Coronary artery (tissue), 2 donors: ENCODE measurements at places on chromosomes 13 and 19.

DNA sequence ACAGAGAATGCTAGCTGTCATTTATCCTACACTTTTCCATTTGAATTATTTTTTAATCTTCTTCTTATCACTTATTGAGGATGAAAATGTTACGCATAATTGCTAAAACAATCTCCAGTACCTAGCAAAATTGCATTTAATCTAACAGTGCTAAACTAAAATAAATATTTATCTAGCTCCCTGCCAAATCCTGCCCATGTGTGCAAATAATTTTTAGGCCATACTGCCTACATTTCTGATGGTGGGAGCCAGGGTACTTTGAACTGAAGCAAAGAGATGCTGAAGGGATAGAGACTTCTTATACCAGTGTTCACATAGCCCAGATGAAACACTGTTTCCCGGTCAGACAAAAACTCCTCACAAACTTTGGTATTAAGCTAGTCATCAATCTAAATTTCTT is 1268.7 kb upstream of the PCDH20 start:
- no peak for DNase-seq

GRCh38 chr19:51593138-51593890 is 22.2 kb downstream of the ZNF175 start:
- no peak for DNase-seq

DNA sequence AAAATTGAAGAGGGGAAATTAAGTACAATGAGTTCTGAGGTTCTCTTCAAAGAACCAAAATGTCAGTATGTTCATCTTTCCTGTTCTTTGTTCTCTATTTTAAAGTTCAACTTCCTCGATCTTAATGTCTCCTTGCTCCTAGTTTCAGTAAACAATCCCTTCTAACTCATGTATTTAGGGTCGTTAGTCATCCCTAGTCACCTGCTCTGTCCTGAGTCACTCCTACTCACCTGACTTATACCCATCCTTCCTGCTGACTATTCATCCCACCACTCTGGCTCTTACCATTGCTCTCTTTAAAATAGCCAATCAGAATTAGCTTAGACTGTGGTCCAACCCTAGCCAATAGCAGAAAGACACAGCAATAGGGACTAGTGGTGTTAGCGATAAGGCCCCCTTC is 24.3 kb downstream of the ZNF90 start:
- DNase-seq = no peak

- DNase-seq = no peak
Measured at GRCh38 chr19:29400917-29401711, 124.7 kb upstream of the VSTM2B start.

GRCh38 chr13:110371550-110372465 is 64.7 kb downstream of the COL4A2 start:
- DNase-seq = no peak

DNA sequence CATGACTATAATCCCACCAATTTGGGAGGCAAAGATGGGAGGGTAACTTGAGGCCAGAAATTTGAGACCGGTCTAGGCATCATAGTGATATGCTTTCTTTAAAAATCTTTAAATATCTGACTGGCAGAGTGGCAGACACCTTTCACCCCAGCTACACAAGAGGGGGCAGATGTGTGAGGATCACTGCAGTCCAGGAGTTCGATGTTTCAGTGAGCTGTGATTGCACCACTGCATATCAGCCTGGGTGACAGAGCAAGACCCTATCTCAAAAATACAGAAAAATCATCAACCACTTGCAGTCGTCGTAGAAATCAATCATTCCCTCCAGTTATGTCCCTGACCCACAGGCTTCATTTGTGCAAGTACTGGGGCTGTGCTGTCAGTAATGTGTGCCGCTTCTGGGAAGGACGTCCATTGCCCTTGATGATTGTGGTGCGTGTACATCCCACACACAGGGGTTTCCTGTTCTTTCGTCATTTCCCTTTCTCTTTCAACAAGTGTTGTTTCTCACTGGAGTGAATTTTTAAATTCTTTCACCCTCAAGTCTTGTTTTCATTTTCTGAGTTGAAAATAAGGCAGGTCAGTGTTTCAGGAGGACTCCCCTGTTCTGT is 1.4 kb downstream of the LGALS14 start:
- no peak for DNase-seq

DNA sequence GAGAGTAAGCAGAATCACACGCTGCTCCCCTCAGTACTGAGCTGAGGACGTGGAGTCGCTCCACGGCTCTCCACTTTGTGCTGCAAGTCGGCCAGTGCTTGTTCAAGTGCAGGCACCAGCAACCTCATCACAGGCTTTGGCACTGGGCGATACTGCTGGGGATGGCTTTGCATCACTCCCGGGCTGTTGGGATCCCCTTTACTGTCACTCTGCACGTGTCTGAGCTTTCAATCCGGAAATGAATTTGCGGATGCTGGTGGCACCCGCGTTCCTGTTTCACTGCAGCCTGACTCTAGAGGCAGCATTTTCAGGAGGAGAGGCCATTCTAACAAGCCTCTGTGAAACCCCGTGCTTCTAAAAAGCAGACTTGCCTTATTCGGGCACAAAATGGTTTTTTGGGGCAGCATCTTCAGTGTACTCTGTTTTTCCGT is 19.1 kb downstream of the SMARCA4 start:
- DNase-seq = no peak

GRCh38 chr19:14510311-14511228 is 7.6 kb downstream of the DNAJB1 start:
- DNase-seq = no peak

GRCh38 chr13:20369886-20370361 is 137.8 kb upstream of the GJB6 start:
- DNase-seq = no peak

- DNase-seq = no peak
Measured at GRCh38 chr13:45863709-45864590, 12.4 kb upstream of the SIAH3 start.

GRCh38 chr19:7925171-7925851 is 624 bp downstream of the CTXN1 start:
- no peak for DNase-seq

GRCh38 chr19:18895038-18895823 is 727 bp downstream of the CERS1 start:
- no peak for DNase-seq

GRCh38 chr19:48720251-48720612 is 707 bp upstream of the MAMSTR start:
- DNase-seq = no peak

- DNase-seq = no peak
Measured at GRCh38 chr13:105050686-105051085, 1484.8 kb downstream of the EFNB2 start.
